Dermis blood vessel endothelial cell (primary cell): ENCODE measurements at places on chromosomes 1 and 21.

DNA sequence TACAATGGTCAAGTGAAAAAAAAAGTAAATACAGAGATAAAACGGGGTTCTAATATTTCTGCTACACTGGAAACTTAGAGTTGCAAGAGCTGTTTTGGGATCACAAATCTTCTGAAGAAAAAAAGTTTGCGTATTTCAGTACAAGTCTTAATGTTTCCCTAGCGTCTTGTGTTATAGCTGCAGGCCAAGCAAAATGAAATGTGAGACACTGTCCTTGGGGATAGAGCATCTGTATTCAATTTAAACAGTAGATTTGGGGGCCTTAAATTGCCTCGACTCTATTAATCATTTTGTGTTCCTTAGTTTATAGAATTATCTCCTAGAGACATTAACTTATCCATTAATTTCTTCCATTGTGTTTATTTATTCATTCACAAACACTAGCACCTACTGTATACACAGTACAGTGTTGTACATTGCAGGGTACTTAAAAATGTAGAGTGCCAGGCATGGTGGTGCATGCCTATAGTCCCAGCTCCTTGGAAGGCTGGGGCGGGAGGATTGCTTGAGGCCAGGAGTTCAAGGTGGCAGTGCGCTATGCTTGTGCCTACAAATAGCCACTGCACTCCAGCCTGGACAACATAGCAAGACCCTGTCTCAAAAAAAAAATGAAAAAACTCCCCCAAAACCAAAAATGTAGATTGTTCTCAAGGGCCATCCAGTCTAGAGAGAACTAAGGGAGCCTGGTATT, 7.9 kb downstream of the DISC1 start:
- DNase-seq: no peak

- no peak for DNase-seq
These were observed 11.8 kb downstream of the TPM3 start for GRCh38 chr1:154179946-154180687.

GRCh38 chr1:11767922-11768704, 6.1 kb downstream of the C1orf167 start:
- no peak for DNase-seq

DNA sequence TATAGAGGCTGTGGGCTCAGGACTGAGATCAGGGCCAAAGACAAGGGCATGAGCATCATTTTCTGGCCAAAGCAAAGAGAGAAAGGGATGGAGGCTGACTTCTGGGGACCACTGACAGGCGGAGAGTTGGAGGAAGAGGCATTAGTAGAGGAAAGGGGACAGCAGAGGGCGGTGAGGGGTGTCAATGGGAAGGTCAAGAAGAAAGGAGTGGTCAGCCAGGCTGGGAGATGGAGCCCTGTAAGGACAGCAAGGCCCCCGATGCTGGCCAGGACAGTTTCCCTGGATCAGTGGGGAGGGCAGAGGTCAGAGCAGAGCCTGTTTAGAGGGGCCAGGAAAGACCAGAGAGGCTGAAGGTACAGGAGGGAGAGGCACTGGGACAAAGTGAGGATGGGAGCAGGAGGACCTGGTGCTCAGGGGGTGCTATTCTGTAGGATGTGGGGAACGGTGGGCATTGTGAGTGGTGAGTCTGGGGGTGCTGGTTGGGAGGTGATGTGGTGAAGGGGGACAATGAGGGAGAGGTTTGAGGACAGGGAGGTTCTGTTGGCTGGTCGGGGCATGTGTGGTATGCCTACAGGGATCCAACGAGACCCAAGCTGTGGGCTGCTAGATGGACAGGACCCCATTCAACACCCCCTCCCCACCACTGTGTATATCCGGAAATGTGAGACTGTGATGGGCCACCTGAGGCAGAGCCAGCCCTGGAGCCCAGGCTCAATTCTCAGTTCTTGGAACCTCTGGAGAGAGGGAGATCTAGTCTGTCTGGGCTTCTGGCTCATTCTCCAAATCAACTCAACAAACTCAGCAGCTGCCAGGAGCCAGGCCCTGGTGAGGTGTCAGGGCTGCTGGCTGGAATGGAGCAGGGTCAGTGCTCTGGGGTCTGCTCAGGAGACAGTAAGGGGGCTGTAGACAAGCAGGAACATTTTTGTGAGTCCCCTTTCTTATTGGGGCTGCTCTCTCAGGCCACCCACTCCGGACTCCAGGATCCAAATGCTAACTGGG, 1.4 kb upstream of the FAM151A start:
- no peak for DNase-seq

DNA sequence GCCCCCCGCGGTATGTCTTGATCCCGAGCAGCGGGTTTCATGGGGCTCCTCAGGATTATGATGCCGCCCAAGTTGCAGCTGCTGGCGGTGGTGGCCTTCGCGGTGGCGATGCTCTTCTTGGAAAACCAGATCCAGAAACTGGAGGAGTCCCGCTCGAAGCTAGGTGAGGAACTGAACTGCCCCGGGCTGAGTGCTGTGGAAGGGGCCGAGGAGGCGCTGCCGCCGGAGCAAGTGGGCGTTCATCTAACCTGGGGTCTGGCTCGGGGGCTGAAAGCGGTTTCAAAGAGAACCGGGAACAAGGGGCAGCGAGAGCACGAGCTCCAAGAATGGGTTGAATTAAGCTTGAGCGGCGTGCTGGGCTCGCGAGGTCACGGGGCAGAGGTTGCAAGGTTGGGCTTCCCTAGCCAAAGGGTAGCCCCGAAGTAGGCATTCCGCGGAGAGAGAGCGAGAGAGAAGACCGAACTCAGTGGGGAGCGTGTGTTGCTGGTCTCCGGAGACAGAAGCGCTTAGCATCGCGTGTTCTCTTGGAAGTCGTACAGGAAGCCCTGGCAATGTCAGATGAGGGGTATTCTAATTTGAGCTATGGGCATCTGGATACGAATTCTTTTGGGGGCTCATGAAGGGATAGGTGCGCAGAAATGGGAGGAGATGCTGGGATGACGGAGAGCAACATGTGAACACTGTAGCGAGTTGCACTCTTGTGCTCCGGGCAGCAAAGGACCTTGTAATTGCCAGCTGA, 732 bp downstream of the HS2ST1 start:
- DNase-seq: peak; percentile 71

DNA sequence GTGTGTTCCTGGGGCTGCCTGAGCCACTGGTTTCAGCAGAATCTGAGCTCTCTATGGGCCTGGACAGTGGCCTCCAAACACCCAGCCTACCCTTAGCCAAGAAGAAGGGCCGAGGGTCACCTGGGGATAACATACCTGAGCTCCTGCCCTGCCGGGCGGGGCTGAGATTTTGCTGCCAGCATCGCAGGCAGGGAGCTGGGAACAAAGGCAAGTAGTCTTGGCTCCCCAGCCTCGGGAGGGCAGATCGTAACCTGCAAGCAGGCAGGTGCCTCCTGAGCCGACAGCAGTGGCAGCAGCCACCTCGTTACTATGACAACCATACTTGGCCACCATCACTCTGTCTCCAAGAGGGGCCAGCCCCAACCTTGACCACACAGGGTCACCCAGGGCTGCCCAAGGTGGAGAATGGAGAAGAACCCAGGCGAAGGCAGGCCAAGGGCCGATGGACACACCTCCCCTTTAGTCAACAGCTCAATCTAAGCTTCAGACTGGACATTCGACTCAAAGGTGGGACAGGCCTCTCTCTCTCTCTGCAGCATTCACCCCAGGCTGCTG, 54.6 kb downstream of the TOMM20 start:
- DNase-seq: no peak

DNA sequence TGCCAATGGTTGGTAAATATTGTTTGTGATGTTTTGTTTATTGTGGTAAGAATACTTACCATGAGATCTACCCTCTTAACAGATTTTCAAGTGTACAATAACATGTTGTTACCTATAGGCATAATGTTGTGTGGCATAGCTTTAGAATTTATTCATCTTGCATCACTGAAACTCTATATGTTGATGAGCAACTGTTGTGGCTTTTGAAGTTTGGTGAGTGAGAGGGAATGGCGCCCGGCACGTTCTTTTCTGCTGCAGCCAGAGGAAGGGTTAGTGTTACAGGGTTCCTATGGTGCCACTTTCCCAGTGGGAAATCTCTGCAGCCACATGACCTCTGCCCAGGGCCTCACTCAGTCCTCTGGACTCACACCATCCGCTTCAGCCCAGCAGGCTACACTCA, 342.5 kb upstream of the ADGRL2 start:
- no peak for DNase-seq

DNA sequence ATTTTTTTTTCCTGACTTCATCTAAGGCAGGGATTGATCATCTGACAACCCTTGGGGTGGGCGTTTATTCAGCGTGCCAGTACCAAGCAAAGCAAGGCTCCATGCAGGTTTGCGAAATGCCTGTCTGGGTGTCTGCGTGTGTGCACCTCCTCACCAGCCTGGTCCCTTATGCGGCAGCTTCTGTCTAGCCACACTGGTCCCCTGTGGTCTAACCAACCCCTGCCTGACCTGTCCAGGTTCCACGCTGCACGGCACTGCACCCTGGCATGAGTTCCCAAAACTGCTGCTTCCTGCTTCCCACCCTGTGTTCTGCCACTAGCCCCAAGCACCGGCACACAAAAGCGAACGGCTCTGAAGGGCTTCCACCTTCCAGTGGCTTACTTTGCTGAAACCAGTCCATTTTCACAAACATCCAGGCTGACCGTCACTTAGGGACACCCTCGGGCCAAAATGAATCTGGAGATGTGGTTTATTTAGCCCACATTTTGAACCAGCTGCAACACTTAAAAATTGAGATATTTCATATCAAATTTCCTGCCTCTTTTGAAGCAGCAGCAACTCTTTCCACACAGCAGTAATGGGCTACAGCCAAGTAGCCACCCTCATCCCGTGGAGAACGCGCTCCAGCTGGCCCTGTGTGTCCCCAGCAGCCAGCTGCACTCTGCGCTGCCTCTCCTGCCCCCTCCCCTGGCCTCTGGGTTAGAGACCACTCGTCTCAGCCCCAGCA, 55.7 kb downstream of the HLCS start:
- peak; percentile 8 for DNase-seq

DNA sequence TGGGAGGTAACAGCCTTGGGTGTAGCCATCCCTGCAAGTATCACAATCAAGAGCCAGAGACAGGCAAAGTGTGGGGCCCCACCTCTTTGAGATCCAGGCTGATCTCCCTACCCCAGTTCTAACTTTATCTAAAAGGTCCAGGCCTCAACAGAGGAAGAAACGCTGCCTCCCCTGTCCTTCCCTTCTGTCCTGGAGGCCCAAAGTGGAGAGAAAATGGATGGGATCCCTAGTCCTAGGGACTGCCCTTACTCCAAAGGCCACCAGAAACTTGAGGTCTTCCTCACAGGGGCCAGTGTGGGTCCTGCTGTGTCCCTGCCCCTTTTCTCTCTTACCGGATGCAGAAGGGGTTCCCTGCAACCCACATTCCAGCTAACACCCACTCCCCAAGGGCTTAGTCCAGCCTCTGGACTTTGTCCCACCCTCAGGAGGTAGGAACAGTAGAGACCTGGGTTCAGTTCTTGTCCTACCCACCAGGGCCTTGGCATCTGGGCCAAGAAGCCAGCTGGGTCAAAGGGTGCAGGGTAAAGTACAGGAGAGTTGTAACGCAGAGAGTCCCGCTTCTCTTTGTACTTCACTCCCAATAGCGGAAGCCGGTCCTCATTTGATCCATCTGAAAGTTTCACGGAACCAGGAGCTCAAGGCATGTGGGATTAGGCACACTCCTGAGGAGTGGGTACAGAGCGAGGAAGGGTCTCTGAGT, 1.9 kb downstream of the HDGF start:
- DNase-seq: no peak

- DNase-seq: peak; percentile 3
These were observed 182.0 kb upstream of the C1orf87 start for GRCh38 chr1:60255565-60255964.

- no peak for DNase-seq
These were observed 7.7 kb upstream of the PPM1J start for GRCh38 chr1:112722601-112723510.

GRCh38 chr1:181739214-181739613, 255.9 kb downstream of the CACNA1E start:
- no peak for DNase-seq

- no peak for DNase-seq
These were observed 5.5 kb downstream of the LEMD1 start for GRCh38 chr1:205416322-205416721.

GRCh38 chr21:38352536-38353219, 95.9 kb downstream of the KCNJ15 start:
- peak; percentile 85 for DNase-seq

DNA sequence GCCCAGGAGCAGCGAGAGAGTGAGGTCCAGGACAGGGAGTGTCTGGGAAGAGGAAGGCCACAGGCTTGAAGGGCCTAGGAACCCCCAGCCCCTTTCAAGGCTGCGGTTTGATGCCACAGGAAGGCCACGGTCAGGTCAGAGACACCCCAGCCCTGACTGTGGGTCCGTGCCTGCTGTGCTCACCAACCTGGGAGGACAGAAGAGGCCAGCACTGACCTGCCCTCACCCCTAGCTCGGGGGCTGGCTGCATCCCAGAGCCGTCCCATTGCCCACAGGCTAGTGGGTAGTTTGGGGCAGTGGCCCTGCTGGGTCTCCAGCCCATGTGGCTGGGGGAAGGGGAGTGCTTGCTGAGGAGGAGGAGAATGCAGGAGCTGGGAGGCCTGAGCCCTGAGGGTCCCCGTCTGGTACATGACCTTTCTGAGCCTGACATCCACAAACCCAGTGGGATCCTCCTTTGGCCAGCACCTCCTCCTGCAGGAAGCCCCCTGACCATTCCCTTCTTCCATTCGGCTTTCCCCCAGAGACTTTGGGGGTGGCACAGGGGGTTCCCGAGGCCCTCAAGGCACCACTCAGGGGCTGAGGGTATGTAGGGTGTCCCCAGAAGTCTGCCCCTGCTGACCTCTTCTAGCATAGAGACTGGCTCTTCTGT, 54.3 kb downstream of the WNT9A start:
- DNase-seq: no peak

GRCh38 chr1:87077959-87078639, 163.7 kb downstream of the HS2ST1 start:
- peak; percentile 8 for DNase-seq

GRCh38 chr21:28334407-28334806, 658.3 kb downstream of the LTN1 start:
- DNase-seq: no peak

DNA sequence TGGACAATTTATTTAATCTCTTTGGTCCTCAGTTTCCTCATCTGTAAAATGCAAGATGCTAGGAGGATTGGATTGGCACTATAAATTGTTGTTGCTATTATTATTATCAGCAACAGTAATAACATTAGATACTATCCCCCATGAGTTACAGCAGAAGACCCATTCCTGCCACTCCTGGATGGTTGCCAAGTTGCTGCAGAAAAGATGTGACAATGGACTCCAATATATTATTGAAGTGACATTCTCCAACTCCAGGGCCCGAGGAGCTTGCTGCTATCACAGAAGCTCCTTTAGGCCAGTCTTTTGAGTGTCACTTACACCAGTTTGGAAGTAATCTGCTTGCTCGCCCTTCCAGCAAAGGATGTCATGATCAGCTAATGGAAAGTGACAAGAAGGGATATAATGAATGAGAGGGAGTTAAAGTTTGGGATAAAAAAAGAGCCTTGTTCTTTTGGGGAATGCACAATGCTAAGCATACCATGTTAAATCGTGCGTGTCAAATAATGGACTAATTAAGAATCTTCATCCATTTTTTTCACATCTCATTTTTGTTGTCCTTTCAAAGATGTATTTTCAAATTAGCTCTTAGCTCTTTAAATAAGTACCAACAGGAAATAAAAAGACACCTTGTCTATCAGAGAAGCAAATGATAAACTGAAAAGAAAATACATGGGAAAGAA, 19.5 kb upstream of the PROX1 start:
- DNase-seq: no peak

- no peak for DNase-seq
These were observed 40.1 kb upstream of the TMPRSS15 start for GRCh38 chr21:18443701-18444100.
